ENCODE measurements at places on chromosomes 4 and X.

DNA sequence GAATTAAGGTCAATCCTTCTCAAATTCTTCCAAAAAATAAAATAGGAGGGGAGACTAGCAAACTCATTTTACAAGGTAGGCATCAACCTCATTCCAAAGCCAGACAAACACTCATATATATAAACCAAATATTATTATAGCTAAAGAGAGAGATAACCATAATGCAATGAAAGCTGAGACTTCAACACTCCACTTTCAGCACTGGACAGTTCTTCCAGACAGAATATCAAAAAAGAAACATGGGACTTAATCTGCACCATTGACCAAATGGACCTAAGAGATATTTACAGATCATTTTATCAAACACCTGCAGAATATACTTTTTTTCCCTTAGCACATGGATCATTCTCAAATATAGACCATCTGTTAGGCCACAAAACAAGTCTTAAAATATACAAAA, 15.5 kb upstream of the EDA2R start:
- DNase-seq = no peak

- no peak for DNase-seq
Measured at GRCh38 chr4:48337731-48338130, 3.6 kb upstream of the SLAIN2 start.

- DNase-seq = no peak
Measured at GRCh38 chrX:154432210-154432609, 3.7 kb downstream of the ATP6AP1 start.

DNA sequence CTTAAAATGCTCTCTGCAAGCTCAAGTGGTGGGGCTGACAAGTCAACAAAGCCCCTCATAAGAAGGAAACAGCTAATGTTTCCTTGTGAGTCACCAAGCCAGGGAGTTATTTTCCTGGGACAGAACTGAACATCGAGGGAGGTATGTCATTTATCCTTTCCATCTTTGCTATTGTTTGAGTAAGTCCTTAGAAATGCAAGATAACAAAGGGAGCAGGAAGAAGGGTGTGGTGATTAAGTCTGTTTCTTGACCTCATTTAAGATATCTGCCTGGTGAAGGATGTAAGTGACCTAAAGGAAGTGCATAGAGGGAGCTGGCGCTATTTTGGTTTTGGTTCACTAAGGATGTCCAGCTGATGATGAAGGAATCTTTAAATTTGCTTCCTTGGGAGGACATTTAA, 39.9 kb downstream of the ATG4A start:
- DNase-seq = no peak

DNA sequence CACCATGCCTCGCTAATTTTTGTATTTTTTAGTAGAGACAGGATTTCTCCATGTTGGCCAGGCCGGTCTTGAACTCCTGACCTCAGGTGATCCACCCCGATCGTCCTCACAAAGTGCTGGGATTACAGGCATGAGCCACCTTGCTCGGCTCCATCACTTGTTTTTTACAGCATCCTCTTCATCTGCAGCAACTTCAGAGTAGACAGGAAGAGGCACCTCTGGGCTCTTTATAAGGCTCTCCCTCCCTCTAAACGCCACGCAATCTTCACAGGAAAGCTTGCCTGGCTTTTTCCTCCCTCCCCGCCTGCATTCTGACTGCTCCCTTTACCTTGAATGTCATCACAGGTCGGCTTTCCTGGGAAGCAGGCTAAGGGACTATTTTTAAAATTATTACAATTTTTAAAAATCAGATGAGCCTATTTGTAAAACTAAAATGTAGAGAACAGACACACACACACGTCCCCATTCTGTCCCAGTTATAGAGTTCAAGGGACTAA, 111.5 kb upstream of the LDB2 start:
- no peak for DNase-seq

- peak; percentile 38 for DNase-seq
Measured at GRCh38 chrX:39261446-39262147, 460.3 kb downstream of the MID1IP1 start.

DNA sequence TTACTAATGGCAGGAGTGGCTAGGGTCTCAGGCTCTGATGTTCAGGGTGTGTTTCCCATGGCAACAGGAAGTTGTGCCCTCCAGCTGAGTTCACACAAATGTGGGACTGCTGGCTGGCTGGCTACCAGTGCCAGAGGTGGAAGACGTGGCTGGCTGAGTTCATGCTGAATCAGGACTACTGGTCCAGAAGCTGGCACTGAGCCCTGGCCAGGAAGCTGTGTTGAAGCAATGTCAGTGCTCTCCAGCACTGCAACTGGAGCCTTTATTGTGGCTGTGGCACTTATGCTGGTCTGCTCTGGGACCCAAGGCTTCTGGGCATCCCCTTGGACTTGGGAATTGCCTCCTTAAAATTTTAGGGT, 42.0 kb upstream of the ZXDA start:
- DNase-seq = no peak
